Astrocyte of the hippocampus (primary cell): ENCODE measurements at places on chromosomes 1 and 21.

GRCh38 chr1:161973924-161974845, 49.5 kb downstream of the OLFML2B start:
- no peak for DNase-seq

GRCh38 chr1:109819906-109820305, 56.2 kb upstream of the EPS8L3 start:
- no peak for DNase-seq

DNA sequence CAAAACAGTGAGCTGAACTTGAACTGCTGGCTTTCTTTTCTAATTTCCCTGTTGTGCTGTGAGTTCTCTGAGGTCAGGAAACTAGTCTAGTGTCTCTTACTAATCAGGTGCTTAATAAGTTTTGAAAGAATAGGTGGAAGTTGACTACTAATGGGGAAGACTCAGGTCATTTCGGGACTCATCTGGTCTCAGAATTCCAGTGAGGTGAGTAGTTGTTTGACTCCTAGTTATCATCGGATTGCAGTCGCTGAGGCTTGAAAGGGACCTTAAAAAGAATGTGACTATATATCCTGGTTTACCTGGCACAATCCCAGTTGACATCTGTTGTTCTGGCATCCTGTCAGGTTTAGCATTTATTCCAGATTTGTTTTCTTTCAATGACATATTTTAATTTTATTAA, 81.4 kb upstream of the SPAG17 start:
- no peak for DNase-seq

GRCh38 chr1:29304025-29304684, 67.8 kb downstream of the PTPRU start:
- DNase-seq: no peak

DNA sequence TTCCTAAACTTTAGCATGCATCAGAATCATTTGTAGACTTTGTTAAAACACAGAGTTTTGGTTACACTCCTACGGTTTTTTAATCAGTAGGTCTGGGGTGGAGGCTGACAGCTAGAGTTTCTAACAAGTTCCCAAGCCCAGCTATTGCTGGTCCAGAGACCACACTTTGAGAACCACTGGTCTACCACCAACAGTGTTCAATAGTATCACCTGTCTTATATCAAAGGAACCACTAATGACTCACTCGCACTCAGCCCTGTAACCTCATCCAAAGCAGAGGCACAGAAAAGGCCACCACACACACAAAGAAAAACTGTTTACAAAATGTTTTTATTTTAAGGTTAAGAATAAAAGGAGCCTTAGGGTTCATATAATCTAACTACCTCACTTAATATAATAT, 68.7 kb downstream of the HIVEP3 start:
- DNase-seq: no peak
